ENCODE measurements at places on chromosomes 16 and 17.

DNA sequence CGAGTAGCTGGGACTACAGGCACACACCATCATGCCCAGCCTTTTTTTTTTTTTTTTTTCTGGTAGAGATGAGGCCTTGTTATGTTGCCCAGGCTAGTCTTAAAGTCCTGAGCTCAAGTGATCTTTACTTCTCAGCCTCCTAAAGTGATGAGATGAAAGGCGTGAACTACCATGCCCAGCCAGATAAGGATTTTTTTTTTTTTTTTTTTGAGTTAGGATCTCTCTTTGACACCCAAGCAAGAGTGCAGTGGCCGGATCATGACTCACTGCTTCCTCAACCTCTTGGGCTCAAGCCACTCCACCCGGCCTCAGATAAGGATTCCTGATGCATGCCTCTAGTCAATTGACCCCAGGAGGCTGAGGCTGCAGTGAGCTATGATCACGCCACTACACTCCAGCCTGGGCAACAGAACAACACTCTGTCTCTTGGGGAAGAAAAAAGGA is 11.2 kb upstream of the PLEKHG4 start:
- DNase-seq: no peak

- no peak for DNase-seq
These were observed 440.8 kb downstream of the KCNJ2 start for GRCh38 chr17:70610161-70610560.

- no peak for DNase-seq
These were observed 1.5 kb downstream of the SLC35G3 start for GRCh38 chr17:35192708-35193107.

GRCh38 chr16:59210955-59211541 is 476.9 kb upstream of the GOT2 start:
- no peak for DNase-seq

DNA sequence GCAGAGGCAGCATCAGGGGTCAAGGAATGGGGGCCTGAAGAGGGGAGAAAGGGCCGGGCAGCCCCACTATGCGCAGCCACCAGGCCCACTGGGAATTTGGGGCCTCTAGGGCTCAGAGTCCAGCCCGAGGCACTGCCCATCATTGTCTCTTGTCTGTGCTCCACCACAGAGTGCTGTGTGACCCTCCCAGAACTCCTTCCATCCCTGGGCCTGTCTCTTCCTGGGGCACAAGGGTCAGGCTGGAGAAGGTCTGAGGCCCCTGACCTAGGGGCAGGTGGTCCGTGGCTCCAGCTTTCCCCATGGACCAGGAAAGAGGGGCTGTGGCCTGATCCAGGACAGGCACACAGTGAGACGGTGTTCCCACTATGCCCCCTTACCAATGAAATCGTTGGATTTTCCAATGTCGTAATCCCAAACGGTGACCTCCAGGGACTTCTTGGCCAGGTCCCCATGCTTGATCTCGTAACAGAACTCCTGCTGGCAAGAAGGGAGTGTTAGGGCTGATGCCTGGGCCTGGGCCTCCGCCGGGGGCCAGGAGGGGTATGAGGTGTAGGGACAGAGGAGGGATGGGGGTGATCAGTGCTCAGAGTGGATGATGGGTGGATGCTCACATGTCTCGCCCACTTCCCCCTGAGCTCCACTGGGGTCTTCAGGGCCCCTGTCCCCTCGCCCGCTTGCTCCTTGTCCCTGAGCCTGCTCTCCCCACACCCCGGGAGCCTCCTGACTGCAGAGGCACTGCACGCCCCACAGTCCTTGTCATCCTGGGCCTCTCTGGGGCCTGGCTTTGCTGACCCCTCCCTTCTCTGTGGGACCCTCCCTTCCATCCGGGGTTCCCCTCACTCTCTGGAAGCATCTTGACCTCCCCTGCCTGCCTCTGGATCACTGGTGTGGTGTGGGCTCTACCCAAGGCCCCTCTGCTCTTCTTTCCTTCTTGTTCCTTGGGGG is 10.7 kb downstream of the SCGB1C2 start:
- DNase-seq: no peak

- no peak for DNase-seq
These were observed at the start of gene FMNL1 for GRCh38 chr17:45221081-45222013. TSS of gene FMNL1 (plus strand) at chr17:45221885. CDS start at chr17:45222125, 240 bp downstream.
